ENCODE measurements at places on chromosomes 7 and 10.

DNA sequence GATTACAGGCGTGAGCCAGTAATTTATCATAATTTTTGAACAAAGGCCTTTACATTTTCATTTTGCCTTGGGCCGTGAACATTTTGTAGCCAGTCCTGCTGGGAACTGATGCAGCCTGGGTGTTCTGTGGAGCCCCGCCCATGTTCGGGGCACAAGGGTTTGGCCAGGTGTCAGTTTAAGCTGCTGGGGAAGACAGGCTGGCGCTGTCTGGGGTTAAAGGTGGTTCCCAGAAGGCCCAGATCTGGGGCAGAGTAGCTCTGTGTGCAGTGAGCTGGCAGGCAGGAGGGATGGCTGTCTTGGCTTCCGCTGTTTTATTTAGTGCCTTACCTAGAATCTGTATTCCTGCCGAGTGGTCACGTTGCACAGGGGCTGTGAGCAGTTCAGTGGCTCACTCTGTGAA is 50.2 kb downstream of the DOCK1 start:
- DNase-seq, result no peak

- no peak for DNase-seq
Observed at GRCh38 chr10:75588031-75588430, 156.6 kb downstream of the LRMDA start.

DNA sequence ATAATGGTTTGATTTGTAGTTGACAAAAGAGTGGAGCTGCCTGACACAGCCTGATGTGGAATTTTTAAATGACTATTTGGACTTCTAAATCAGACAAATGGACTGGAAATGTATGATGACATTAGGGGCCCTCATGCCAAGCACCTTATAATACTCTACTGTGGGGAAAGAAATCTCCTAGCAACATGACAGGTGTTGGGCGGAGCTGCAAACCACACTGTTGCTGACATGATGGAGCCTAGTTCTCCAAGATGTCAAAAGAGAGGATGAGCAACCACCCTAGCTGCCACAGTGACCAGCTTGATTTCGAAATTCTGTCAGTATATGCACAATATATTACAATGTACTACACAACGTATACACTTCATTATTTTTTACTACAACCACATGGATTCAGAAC is 65.8 kb downstream of the RHOBTB1 start:
- no peak for DNase-seq

DNA sequence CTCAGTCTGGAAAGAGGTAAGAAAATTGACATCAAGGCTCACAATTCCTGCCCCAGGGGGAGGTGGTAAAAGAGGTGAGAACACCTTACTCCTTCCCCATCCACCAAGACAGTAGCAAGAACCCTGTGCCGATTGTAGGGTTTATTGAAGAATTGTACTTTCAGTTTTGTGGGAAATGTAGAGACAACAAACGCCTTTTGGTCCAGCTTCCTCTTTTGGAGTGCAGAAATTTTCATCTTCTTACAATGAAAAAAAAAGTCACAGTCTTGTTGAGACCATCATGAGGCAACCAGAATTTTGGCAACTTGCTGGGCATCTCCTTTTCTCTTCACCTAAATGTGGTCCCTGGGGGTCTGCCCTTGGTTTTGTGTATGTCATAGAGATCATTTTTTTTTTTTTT is 217.7 kb downstream of the TMEM178B start:
- no peak for DNase-seq

GRCh38 chr10:73581918-73582317 is 9.2 kb downstream of the USP54 start:
- DNase-seq, result no peak

GRCh38 chr7:80790877-80791276 is 128.0 kb downstream of the SEMA3C start:
- no peak for DNase-seq

DNA sequence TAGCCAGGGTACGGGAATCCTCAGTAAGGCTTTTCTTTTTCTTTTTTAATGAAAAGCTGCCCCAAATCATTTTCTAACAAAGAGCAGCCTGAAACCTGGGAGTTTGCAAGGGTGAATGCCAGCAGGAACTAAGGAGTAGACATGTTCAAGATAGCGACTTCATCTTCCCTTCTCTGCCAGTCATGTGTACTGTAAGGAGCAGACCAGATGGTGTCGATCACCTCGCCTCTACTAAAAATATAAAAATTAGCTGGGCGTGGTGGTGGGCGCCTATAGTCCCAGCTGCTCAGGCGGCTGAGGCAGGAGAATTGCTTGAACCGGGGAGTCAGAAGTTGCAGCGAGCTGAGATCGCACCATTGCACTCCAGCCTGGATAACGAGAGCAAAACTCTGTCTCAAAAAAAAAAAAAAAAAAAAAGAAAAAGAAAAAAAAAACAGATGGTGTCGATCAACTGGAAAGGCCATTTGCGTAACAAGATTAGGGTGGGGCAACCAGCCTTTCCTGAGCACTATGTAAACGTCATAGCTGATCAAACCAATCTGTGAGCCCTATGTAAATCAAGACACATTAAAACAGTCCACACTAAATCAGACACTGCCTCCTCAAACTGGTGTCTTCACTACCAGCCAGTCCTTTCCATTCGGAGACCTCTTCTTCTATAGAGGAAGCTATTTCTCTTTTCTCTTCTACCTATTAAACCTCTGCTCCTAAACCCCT is 33.8 kb downstream of the NOLC1 start:
- no peak for DNase-seq

- DNase-seq, result peak; percentile 20
Observed at GRCh38 chr7:90453259-90453891, 16.1 kb upstream of the PTTG1IP2 start.

DNA sequence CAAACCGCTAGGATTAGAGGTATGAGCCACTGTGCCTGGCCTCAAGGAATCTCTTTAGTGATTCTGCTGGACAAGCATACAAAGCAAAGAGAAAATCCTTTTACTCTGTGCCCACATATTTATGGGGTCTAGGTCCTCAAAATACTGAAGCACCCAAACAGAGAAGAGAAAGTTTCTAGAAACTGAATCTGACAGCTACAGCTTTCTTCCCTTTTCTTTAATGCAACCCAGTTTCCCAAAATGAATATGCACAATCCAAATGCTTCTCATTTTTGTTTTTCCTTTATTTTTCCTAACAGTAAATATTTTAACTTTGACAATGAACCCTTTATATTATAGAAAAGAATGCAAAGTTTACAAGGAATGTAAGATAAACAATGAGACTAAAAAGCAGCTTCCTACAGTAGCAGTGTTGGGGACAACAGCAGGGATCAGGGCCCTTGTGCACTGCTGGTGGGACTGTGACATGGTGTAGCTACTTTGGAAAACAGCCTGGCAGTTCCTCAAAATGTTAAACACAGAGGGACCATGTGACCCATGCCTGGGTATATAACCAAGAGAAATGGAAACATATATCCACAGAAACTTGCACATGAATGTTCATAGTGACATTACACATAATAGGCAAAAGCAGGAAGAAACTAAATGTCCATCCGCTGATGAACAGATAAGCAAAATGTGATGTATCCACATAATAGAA is 325.2 kb downstream of the PRPF18 start:
- no peak for DNase-seq

DNA sequence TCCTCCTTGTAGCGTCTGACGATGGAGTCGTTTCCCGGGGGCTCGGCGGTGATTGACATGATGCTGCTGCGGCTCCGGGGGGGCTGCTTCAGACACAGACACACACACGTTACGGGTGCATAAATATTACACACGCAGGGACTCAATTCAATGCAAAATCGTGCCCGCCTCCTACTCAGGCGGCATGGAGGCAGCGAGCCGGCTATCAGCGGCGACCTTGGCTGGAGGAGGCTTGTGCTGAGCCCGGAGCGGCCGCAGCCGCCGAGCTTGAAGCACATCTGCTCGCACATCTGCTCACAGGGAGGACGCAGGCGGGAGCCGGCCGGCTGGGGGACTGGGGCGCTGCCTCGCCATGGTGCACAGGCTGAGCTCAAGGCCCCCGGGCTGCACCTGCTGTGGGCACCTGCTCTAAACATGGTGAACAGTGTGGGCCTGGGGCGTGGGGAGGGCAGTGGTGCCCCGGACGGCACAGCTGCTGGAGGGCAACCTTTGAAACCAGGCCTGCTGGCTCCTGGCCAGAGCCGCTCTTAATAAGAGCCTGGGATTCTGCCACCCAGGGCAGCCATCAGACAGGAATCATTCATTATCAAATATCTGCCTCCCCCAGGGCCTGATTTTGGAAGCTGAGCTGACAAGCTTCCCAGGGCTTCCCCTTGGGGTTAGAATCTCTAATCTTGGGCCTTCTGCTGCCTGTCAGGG is 84.7 kb upstream of the GNA12 start:
- DNase-seq, result peak; percentile 67

DNA sequence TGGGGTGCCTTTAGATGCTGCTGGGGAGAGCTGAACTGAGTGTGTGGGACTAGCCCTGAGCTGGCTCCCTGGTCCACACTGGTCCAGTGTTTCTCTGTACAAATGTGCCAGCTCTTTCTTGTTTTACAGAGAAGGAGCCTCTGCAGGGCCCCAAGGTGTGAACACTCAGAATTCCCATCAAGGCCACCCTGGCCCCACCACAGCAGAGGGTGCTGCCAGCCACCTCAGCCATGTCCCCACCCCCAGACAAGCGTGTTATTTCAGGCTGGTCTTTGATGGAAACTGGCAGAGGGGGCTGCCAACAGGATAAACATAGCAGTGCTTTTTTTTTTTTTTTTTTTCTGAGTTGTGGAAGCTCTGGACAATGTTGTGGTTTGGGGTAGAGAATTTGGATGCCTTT is 68.5 kb upstream of the LRRC18 start:
- no peak for DNase-seq

DNA sequence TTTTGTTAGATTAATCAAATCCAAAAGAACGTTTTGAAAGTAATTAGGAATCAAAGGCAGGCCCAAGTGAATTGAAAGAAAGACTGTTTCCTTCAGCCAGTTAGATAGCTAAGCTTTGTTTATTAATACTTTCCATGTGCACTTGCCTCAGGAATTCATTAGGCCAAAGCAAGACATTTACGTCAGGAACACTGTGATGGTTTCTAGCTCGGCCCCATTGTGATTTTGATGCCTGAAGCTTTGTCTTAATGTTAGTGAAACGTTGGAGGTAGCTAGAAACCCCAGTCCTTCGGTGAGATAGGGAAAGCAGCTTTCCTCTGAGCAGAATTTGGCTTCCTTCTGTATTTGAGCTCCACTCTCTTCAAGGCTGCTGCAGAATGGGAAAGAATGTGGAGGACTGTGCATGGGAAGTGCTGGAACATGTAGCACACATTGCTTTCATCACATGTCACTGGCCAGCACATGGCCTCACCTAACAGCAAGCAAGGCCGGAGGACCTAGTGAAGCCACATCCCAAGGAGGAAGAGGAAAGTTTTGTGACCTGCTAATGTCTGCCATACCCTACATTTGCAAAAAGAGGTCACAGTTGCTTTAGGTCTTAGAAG is 64.1 kb downstream of the PCGF5 start:
- no peak for DNase-seq

DNA sequence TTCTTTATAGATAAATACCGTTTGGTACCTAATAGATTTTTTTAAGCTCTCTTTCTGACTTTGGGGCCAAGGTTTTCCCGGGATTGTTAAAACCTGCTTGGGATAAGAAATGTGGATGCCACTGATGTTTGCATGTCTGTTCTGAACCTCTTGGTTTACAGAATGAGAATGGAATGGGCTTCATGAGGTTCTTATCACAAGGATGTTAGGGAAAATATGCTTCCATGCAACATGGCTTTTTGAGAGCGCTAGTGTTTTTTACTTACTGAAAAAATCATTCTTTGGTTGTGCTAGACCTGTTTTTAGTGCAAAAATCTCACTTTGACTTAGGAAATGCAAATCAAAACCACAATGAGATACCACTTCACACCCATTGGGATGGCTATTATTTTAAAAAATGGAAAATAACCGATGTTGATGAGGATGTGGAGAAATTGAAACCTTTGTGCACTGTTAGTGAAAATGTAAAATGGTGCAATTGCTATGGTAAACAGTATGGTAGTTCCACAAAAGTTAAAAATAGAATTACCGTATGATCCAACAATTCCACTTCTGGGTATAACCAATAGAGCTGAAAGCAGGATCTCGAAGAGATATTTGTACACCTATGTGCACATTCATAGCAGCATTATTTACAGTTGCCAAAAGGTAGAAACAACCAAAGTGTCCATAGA is 38.9 kb downstream of the TSPAN14 start:
- no peak for DNase-seq

DNA sequence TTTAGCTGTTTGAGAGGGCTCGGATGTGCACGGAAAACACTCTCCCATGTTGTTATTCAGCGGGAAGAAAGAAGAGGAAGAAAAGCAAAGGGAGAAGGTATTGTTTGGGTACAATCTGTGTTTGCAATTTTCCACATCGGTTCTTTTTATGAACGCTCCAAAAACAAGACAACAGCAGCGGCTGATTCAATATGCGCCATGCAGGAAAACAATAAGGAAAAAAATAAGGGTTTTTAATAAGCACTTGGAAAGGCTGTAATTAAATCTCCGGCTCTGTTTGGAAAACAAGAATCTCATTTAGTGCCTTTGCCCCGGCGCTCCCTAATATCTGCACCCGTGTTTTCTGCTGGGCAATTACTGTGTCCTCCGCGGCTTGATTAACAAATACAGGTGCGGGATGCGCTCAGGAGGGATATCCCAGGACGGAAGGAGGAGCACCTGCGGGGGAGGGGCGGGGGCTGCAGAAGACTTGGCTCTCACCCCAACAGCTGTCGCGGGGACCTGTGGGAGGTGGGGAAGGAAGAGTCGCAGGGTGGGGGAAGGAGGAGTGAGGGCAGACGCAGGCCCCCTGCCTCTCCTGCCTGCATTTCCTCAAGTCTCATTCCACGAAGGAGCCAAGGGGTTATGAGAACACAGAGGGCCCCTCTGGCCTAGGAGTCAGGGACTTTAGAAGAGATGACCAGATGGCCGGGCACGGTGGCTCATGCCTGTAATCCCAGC is 181.5 kb upstream of the PODXL start:
- no peak for DNase-seq

DNA sequence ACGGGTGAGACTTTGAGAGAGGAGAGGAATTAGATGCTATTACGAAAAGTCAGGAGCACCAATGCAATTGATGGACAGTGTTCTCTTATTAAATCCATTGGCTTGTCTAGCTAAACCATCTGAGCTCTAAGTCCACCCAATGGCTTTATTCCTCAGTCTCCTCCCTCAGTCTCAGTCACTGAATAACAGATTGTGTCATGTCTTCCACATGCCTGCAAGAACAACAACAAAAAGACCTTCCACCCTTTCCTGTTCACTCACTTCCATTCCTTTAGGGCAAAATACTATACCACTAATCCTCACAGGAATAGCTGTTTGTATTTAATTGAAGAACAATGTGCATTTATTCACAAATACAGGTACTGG is 154.8 kb upstream of the LAMB4 start:
- no peak for DNase-seq

DNA sequence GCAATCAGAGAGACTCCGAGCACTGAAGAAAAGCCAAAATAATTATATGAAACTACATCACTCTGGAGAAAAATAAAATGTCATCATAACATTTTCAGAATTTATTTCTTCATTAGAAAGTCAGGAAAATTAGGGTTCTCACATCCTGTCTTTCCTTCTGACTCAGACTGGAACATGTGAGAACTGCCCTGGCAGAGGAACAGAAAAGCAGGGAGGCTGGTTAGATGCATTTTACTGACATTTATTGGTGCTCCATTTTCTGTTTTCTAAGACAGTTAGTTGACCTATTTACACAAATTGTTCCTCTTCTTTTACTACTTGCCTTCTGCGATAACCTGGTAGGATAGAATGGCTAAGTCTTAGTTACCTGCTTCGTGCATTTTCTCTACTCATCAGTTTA is 58.6 kb upstream of the ANK3 start:
- DNase-seq, result no peak

- DNase-seq, result no peak
Observed at GRCh38 chr10:85606401-85606800, 760.2 kb downstream of the GRID1 start.

- DNase-seq, result no peak
Observed at GRCh38 chr7:157845203-157845835, 508.5 kb downstream of the DNAJB6 start.
